ENCODE measurements at places on chromosomes 11 and 22. TPM values are rescaled to one million over a fixed set of nuclear protein-coding genes. Genes with fewer than 3 reads are reported as not detected.

LIN7C gene
- 100 TPM for total RNA-seq

RIBC2 gene
- total RNA-seq = not detected

VWCE gene
- total RNA-seq = 0.26 TPM

ARHGAP42 gene
- 4.5 TPM for total RNA-seq

ARFIP2 gene
- 59.3 TPM for total RNA-seq

ZNF280A gene
- not detected for total RNA-seq

DNA sequence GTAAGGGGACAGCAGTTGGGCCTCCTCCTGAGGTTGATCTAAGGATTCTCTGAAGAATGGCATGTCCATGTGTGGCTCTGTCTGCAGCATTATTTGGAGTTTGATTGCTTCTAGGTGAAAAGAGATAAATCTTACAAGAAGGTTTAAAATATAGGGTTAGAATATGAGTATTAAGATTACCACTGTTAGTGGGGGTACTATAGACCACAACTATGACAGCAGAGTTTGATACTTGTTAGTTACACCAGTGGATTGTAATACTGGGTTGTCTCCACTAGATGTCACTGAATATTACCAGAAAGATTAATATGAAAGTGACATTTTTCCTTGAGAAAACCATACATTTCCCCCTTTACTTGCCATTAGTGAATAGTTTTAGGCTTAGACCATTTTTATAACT is 47.9 kb downstream of the ZNF280B start:
- no peak for DNase-seq

- no peak for DNase-seq
Measured at GRCh38 chr11:71992136-71992730, 6.5 kb upstream of the IL18BP start.

DNA sequence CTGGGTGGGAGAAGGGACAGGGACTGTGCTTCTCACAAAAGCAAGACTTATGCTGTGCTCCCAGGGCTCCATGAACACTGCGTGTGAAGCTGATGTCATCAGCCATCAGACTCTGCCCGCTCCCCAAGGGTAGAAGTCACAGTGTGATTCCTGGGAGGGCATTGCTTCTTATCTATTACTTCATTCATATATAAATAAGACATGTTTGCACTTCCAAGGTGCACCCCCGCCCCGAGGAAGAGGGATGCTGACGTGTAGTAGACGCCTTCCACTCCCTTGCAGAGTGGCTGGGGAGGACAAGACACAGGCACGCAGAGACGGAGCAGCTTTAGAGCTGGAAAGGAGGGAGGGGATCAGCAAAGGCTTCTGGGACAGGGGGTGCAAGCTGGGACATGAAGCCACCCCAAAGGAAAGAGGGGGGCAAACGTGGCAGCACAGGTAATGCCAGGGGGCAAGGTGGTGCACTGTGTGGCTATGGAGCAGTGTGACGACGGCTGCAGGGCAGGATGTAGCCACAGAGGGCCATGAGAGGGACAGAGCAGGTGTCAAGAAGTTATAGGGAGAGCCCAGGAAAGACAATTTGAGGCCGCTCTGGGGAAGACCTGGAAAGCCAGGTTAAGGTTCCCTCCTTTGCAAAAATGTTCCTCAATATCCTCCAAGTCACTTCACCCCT is 558.5 kb downstream of the MN1 start:
- peak; percentile 71 for DNase-seq

- DNase-seq = peak; percentile 86
Measured at GRCh38 chr11:67468056-67468455, 995 bp downstream of the TMEM134 start.

GRCh38 chr11:109972181-109972715 is 120.9 kb upstream of the ZC3H12C start:
- DNase-seq = no peak

DNA sequence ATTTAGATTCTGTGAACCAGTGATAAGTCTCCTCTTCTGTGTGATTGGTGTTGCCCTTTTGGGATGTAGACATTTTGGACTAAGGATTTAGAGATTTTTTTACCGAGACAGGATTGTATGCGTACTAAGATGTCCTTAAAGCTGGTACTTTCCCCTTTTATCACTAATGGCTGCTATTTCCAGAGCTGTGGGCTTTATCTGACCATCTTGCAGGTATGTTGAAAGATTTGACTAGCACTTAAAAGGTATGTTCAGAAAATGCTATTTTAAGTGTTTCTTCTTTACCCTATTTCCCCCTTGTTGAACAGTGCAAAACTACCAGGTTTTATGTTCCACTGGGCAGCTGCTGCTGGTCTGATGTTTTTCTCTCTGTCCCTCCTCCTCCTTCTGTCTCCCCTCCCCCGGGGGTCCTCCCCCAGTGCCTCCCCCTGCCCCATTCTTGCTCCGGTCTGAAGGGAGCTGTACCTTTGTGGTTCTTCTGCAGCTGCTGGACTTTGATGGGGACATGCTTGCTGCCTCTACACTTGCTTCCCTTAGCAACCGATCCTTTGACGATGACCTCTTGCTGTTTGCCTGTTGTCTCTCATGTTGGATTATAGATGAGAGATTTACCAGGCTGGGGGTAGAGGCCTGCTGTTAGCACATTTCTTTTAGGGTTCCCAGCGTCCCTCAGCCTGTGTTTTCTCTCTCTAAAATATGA is 59.6 kb downstream of the ZNRF3 start:
- no peak for DNase-seq

GRCh38 chr22:43814264-43814663 is 2.2 kb upstream of the EFCAB6 start:
- no peak for DNase-seq

DNA sequence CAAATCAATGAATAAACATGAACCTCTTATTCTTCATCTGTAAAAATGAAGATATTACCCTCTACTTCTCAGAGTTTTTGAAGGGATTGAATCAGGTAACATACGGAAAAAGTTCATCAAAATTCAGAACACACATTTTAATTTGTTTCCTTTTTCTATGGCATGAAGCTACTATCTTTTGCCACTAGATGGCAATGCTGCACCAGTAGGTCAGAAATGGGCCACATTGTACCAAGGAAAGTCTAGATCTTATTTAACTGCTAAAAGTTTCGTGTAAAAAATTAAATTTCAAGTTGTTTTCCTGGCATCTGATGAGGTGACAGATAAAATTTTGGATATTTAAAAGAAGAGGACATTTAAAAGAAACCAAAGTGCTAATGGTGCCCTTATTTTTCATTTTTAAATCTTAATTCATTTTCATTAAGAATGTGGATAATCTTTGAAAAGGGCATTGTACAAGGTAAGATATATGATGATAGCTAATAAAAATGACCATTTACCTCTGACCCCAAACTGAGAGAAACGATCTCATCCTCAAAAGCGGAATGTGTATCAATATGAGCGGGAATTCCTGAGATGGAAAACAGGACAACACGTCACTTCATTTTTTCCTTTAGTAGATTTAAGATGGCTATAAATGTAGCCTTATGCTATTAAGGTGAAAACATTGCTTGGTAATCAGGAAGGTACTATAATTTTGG is 16.1 kb downstream of the ALKBH8 start:
- DNase-seq = peak; percentile 40

GRCh38 chr11:12701811-12702592 is 27.8 kb downstream of the TEAD1 start:
- no peak for DNase-seq

DNA sequence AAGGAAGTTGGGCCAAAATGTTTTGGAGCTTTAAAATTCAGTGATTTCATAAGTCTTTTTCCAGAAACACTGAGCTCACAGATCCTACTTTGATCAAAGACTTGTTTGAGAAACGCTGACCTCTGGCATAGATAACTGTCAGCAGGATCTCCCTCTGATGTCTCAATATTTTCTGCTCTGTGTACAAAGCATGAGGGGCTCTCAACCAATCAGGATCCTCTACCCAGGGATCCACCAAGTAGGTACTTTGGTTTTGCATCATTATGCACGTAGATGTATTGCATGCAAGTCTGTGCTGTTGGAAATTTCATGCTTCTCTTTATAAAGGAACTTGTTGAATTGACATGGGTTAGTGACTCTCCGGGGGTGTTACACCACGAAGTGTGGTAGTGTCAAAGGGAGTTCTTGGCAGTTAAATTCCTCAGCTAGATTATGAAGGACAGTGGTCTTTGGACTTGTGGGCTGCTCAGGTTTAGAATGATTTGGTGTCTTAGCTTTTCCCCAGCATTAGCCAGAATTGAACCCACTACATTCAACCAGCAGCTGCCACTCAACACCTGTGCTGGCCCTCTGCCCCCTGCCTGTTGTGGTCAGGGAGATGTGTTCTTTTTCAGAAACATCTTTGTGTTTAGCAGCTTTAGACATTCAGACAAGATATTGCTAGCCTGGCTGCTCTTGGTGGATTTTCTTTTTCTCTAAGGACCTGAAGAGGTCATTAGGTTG is 1.7 kb upstream of the DIXDC1 start:
- DNase-seq = no peak

- DNase-seq = no peak
Measured at GRCh38 chr11:26632691-26633159, 60.7 kb upstream of the MUC15 start.

GRCh38 chr11:6025056-6025455 is 5.5 kb downstream of the OR56A1 start:
- DNase-seq = no peak

DNA sequence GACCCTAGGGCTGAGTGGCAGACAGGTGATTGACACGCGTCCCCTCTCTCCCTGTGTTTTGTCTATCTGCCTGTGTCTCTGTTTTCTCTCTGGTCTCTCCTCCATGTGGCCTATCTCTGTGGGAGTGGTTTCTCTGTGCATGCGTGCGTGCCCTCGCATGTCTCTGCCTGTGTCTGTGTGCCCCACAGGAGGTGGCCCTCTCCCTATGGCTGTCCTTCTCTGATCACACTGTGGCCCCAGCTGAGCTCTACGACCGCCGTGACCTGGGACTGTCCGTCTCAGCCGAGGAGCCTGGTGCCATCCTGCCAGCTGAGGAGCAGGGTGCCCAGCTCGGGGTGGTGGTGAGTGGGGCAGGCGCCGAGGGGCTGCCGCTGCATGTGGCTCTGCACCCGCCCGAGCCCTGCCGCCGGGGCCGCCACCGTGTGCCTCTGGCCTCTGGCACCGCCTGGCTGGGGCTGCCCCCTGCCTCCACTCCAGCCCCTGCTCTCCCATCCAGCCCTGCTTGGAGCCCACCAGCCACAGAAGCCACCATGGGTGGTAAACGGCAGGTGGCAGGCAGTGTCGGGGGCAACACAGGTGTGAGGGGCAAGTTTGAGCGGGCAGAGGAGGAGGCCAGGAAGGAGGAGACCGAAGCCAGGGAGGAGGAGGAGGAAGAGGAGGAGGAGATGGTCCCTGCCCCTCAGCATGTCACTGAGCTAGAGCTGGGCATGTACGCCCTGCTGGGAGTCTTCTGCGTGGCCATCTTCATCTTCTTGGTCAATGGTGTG is 11.6 kb downstream of the TMEM132A start:
- DNase-seq = peak; percentile 25

DNA sequence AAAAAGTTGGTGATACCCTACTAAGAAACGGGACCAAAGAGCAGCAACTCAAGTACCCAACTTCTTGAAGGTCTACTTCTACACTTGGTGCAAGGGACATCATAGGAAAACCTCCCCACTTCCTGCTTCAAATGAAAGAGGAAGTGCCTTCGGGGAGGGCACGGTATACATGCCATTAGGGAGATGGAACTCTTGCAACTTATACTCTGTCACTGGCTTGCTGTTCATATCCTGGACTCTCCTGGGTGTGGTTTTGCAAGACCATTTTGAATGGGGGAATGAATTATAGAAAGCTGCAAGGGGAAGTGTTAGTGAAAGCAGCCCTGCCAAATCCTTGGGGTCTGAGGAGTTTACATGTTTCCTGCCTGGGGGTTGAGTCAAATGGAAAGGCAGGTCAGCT is 41.9 kb downstream of the CSNK2A3 start:
- DNase-seq = no peak

- no peak for DNase-seq
Measured at GRCh38 chr11:86164106-86164505, 80.4 kb upstream of the EED start.

DNA sequence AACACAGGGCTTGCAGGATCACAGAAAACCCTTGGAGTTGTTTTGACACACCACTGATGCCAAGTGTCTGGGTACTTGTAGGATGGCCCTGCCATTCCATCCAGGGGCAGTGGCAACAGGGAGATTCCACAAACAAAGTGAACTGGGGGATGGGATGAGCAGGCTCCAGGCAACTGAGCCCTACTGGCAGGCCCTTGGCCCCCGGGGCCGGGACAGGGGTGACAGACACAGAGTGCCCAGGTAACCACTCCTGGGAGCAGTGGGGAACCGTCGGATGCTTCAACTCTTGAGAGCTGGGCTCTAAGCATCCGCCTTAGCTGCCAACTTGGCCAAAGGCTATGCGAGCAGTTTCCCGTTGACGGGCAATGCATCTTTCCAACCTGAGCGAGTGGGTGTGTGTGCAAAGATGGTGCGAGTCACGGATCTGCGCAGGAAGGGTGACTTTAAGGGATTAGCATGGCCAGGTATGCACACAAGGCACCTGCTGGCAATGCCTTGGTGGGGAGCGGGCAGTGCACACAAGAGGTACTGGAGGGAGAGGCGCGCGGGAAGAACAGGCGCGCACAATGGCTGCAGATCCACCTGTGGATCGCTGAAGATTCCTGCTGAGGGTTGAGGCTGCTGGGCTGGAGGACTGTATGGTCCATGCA is 83.1 kb upstream of the PRODH start:
- DNase-seq = no peak

DNA sequence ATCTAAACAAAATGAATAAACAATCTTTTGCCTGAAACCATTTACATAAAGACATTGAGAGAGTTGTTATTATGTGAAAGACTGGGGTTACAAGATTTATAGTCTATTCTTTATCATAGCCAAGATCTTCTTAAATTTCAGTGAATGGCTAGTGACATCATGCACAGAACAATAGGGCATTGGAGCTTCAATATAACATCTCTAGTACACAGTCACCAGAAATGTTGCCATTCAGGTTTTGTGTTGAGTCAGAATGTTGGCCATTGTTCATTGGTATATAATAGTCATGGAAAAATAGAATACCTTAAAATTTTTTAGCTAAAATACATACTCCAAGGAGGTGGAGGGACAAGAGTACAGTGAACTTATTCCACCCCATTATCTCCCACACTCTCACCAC is 44.3 kb downstream of the SLC5A12 start:
- DNase-seq = peak; percentile 94

- no peak for DNase-seq
Measured at GRCh38 chr11:113369411-113369810, 18.2 kb upstream of the ANKK1 start.

- DNase-seq = no peak
Measured at GRCh38 chr11:43786016-43786415, 94.6 kb upstream of the ALKBH3 start.

DNA sequence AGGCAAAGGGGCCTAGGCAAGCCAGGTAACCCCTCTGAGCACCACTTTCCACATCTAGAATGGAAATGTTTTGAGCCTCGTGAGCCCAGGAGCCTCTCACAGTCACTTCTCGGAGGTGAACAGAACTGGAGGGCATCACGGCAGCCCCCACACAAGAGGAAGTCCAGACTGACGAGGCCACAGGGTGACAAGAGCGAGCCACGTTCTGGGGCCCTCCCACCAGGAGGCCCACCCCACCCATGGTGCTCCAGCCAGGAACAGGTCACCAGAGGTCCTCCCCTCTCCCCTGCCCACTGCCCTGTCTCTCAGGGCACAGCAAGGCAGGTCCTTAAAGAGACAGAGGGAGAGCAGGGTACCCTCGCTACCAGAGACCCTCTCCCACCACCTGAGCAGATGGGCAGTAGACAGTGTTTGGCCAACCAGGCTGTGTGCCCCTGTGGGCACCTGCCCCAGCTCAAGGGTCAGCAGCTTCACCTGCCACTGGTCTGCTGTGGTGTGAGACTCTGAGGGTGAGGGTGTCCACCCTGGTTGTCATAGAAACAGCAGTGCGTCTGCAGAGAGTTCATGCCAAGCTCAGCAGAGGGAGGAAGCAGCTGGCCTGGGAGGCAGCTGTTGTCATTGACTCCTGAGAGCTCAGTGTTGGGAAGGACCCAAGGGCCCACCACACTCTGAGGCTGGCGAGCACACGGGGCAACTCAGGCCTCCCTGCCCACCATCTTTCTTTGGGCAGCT is 31.4 kb downstream of the RSPH14 start:
- no peak for DNase-seq

Data from bronchial epithelial cell (primary cell).